ENCODE measurements at places on chromosomes 3 and 15.

GRCh38 chr15:40430271-40430805, 10.4 kb upstream of the BAHD1 start:
- DNase-seq = no peak

DNA sequence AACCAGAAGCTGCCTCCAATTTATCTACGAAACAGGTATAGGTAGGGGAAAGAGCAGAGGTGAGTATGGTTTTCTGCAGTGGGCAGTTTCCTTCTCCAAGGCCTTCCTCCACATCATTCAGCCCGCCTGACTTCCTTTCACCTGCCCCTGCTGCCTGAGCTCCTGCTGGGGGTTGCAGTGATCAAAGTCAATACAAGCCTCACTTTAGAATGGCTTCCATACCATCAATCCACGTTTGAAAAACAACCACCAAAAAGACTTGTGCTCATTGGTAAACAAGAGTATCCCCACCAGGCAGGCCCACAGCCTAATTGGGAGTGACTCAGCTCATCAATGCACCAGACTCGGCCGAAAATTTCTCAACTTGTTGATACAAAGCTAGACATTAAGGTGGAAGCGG, 159.9 kb downstream of the MAGI1 start:
- no peak for DNase-seq

- no peak for DNase-seq
These were observed 24.9 kb upstream of the GATM start for GRCh38 chr15:45402955-45403877.

DNA sequence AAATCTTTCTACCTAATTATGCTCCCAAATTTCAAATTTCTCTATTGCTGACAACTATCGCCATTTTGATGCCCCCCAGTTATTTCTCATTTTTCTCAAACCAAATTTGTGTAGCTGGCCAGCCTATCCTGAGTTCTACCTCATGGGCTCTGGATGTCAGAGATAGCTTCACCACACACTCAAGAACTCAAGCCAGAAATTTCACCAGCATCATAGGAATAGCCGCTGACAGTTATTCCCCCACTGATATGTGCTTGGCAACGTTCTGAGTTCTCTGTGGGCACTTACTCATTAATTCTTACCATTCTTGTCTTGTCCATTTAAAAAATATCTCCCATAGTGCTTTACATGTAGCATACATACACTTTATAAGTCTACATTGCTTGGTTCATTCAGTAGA, 264.7 kb downstream of the FHIT start:
- no peak for DNase-seq

GRCh38 chr3:146040630-146041029, 120.4 kb downstream of the PLOD2 start:
- DNase-seq = no peak
